ENCODE measurements at places on chromosomes 5 and 9.

- no peak overlapping the region for H3K4me3 ChIP-seq
- H3K27ac ChIP-seq: no peak overlapping the region
- no peak for DNase-seq
These were observed 121.1 kb downstream of the LMNB1 start for GRCh38 chr5:126897851-126898630.

DNA sequence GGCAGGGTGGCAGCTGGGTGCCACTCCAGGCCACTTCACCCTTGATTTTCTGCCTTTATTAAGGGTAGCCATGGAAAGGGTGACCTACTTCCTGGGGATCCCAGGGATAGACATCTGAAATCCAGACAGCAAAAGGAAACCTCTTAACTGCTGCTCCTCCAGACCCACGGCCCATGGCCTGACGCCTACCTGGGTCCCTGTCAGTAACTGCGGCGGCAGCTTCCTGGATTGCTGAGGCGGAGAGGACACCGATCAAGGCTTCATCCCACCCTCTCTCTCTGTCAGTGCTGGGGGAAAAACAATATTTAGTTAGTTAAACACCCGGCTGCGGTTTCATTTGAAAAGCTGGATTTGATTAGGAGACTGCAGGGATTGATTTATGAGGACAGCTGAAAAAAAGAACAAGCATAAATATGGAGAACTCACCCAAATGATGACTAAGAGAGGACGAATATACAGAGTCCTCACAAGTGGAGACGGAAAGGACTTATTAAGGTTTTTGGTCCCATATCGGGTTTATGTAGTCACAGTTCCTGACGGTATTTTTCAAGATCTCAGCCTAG is 158.7 kb upstream of the KLF4 start:
- DNase-seq: no peak
- H3K36me3 ChIP-seq: no peaks in the 10 kb centered on the region
- no peak overlapping the region for H3K27ac ChIP-seq

GRCh38 chr9:115988701-115989100 is 164.9 kb upstream of the PAPPA start:
- no peaks in the 10 kb centered on the region for H3K27me3 ChIP-seq
- DNase-seq: no peak
- H3K4me3 ChIP-seq: no peak overlapping the region
- H3K4me1 ChIP-seq: no peaks in the 10 kb centered on the region

DNA sequence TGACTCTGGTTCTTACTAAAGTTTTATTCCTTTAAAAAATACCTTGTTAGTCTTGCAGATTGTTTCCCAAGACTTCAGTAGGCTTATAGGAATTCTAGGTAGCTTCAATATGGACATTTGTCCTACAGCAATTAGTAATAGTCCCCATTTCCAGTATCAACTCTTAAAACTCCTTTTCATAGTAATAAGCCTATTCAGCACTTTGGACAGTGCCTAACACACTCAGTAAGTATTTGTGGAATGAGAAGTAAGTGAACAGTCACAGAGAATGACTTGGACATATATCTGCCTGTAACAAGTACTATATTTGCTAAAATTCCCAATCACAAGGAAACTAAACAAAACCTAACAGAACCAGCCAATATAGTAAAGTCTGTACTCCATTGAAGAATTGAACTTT is 1291.8 kb upstream of the DMAC1 start:
- no peak overlapping the region for H3K4me3 ChIP-seq
- no peak overlapping the region for H3K27ac ChIP-seq
- no peaks in the 10 kb centered on the region for H3K27me3 ChIP-seq
- no peaks in the 10 kb centered on the region for H3K36me3 ChIP-seq

GRCh38 chr5:158287643-158288271 is 428.8 kb upstream of the CLINT1 start:
- no peaks in the 10 kb centered on the region for H3K4me1 ChIP-seq
- H3K4me3 ChIP-seq: no peak overlapping the region
- H3K27ac ChIP-seq: no peak overlapping the region
- H3K27me3 ChIP-seq: no peaks in the 10 kb centered on the region

GRCh38 chr9:96062854-96063253 is 187.4 kb downstream of the ERCC6L2 start:
- no peaks in the 10 kb centered on the region for H3K36me3 ChIP-seq
- H3K27ac ChIP-seq: no peak overlapping the region
- H3K4me3 ChIP-seq: no peak overlapping the region
- DNase-seq: no peak
- H3K27me3 ChIP-seq: no peaks in the 10 kb centered on the region
